ENCODE measurements at places on chromosomes 1 and 21.

DNA sequence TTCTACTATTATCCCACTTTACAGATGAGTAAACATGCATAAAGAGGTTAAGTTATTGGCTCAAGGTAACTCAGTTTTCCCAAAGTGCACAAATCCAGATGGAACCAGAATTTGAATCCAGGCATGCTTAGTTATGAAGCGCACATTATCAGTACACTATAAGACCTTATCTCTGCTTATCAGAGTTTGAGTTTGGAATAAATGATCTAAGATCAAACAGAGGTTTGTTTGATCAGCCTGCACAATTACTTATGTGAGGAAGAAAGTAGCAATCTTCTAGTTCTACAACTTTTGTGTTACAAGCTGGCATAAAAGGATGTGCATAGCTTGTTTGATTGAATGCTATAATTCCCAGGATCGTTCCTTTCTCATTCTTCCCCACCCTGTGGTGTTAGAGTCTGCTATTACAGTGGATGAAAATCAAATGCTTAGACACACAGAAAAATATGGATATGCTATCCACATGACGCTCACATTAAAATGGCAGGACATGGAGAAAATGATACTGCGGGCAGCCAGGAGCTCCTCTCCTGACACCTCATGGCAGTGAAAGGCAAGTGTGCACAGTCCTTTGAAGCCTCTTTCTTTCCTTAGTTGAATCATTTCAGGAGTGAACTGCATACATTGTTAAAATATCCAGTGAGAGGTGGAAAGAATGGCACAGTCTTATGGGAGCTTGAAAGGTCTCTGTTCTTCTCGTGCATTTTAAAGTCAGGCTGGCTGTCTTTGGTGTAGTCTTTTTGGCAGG lies 23.9 kb upstream of the PBX1 start:
- no peak for DNase-seq

DNA sequence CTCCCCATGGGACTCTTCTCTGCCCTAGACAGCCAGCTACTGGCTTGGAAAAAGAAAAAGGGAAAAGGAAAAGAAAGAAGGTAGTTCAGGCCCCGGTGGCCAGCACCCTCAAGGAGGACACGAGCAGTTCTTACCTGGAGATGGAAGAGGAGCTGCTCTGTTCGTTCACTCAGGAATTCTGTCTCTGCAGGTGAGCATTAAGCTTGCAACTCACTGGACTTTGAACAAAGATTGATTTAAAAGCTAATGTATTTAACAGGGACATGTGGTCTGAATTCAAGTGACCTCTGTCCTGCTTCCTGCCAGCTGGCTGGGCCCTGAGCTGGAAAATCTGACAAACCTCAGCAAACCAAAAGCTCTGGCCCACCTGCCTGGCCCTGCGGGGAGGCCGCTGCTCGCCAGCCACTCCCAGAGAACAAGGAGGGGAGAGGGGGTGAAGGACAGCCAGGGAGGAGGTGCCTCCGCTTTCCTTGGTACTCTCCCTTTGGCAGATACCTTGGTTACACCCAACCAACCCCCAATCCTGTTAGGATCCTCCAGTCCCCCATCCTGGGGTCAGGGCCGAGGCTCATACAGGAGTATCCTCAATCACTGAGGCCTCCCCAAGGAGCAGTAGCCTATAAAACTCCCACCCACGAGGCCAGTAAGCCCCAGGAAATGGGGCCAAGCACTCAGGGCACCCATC lies at the start of gene PDZK1:
Gene PDZK1, minus strand, starts transcription at position 186 of the 685 bp plus-strand sequence. CDS start 19,347 bp downstream, outside the sequence.
- peak; percentile 43 for DNase-seq

- no peak for DNase-seq
These were observed 22.5 kb downstream of the NTMT2 start for GRCh38 chr1:170168265-170168664.

GRCh38 chr21:41169258-41169576 lies 1.3 kb downstream of the BACE2 start:
- no peak for DNase-seq

- peak; percentile 78 for DNase-seq
These were observed 24.4 kb downstream of the RRAGC start for GRCh38 chr1:38834937-38835827.

DNA sequence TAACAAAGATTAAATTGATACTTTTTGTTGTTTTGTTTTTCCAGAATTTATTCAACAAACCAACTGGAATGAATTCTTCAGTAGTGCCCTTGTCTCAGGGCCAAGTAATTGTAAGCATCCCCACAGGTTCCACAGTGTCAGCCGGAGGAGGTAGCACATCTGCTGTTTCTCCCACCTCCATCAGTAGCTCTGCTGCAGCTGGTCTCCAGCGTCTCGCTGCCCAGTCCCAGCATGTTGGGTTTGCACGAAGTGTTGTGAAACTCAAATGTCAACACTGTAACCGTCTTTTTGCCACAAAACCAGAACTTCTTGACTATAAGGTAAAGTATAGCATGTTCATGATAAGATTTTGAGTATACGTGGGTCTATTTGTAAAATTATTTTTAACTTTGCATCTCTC lies 118.5 kb downstream of the ZMYM4 start:
- peak; percentile 80 for DNase-seq

DNA sequence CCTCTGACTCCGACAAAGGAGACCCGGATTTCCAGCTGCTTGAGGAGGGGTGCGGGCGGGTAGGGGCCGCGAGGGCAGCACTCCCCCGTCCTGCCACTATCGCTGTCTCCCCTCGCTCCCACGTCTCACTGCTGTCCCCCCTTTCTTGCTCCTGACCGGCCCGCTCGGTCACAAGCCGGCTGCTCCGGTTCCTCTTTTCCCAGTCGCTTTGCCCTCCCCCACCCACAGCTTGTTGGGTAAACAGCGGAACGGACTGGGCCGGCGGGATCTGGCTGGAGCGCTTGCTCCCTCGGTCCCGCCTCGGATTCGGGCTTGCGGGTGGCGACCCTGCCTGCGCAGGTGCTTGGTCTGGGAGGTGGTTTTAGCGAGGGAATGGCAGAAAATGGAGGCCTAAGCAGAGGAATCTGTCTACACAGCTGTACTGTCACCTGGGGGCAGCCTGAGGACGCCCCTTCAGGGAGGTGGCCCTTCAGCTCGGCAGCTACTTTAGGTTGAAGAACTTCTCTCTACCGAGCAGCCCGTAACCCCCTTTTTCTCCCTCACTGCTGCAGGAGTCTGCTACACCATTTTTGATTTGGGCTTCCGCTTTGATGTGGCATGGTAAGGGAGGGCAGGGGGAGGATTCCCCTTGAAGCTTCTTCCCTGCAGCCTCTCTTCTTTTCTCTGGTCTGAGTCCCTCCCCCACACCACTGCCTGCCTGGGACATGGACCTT lies 645 bp downstream of the ATP6V0B start:
- DNase-seq: peak; percentile 72

- no peak for DNase-seq
These were observed 3.2 kb upstream of the RXFP4 start for GRCh38 chr1:155938220-155938627.

GRCh38 chr1:193660428-193660827 lies 474.0 kb upstream of the B3GALT2 start:
- no peak for DNase-seq

DNA sequence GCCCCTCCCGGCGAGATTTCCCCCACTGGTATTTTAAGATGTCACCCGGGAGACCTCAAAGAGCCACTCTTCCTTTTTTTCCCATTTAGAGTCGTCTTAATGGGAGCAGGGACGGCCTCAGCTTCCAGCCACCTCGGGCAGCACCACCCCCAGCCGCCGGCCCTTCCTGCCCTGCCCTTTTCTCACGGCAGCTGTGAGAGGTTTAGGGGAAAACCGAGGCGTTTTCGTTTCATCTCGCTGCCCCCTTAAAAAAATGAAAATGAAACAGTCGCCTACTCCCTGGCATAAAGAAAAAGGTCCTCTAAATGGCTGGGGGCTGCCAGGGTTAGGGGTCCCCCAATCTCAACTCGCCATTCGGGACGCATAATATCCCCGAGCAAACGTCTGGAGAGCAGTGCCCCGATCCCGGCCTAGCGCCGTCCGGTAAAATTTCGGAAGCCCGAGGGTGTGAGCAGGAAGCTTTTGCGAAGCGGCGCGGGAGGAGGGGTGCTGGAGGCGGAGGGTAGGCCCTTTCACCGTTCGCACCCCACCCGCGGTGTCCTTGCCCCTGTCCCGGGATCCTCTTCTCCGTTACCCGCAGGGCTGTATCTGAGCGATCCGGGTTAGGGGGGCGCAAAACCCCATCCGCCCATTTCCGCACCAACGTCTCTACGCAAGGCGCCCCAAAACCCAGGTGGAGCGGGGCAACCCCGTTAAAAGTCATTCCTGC lies 1.2 kb downstream of the RUNX3 start:
- no peak for DNase-seq

DNA sequence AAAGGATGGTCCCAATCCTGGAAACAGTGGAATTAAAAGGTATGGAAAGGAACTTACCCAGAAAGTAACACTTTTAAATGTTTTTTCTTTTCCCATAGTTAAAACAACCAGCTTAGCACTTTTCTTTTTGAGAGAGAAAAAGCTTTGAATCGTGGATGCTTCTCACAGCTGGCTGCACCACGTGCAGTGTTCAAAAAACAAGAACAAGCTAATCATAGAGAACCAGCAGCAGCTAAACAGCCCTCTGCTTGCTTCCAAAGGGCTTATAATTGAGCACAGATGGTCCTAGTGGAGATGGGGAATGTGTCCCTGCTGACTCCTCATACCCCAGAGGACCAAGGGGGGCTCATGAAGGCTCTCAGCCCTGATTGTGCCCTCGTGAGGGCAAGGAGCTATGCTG lies 26.4 kb downstream of the UTP25 start:
- no peak for DNase-seq

GRCh38 chr1:18947570-18947969 lies 8.9 kb downstream of the IFFO2 start:
- DNase-seq: no peak

DNA sequence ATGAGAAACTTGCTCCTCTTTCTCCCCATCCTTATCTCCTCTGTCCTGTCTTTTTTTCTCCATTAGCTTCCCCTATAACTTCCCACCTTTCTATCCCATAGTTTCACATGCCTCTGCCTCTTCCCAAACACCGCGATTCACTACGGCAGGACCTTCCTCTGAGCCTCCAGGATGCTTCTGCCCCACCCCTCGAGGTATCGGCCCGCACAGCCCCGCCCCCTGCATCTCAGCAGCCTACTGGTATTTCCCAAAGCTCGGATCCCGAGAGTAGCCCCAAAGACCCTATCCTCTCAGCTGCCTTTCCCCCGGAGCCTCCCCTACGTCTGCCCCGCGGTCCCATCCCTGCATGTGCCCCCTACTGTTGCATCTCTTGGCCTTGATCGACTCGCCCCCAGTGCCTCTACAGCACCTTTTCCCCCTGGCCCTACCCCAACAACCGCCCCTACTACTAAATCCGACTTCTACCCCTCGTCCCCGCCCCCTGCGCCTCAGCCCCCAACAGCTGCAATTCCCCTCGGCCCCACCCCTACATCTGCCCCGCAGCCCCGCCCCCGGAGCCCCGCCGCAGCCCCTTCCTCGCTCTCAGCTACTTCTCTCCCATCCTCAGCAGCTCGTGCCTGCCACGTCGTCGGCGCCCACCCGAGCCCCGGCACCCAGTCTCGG lies 512 bp downstream of the PIAS3 start:
- peak; percentile 59 for DNase-seq

DNA sequence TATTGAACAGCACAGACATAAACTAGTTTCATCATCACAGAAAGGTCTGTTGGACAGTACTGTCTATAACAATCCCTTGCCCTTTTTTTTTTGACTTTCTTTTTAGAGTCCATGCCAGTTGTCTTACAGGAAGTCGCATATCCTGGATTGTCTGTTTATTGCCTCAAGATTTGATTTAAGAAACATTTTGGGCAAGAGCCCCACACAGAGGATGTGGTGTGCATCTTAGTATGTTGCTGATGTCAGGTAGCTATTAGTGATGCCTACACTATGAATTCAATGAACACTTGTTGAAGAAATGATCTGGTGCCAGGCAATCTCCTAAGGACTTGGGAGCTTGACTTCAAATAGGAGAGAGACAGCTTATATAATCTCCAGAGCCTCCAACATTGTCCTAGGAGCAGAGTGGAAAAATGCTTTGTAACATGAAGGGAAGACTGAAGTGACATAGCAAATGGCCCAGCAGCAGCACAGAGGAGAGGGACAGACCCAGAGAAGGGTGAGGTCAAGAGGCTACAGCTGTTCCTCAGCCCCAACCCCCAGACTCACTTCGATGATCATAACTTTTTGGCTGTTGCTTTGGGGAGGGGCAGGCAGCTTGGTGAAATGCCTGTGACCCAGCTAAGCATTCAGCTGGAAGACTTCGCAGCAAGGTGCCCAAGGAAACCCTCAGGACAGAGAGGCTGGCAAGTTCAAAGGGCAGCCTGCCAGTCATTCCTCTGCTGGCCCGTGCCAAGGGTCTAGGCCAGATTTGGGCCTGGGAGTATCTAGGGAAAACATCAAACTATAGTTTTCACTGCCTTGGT lies 7.5 kb upstream of the RAB29 start:
- DNase-seq: no peak

DNA sequence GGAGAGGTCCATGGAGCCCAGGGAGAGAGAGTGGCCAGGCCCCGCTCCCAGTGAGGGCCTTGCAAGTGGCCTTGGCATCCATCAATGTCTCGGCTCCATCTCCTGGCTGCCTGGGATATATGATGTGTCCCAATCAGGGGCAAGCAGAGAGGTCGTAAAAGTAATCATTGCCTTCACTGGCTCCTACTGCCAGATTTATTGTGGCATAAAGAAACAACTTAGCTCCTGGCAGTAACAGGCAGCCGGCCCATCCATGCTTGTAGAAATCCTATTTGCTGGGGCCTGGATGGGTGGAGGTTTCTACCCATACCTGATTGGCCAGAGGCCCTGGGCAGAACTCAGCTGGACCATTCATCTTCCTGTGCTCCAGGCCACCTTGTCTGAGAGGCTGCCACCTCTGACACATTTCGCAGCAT lies 272.6 kb downstream of the MATN1 start:
- DNase-seq: no peak

GRCh38 chr1:204513117-204513716 lies 3.0 kb upstream of the MDM4 start:
- DNase-seq: no peak

DNA sequence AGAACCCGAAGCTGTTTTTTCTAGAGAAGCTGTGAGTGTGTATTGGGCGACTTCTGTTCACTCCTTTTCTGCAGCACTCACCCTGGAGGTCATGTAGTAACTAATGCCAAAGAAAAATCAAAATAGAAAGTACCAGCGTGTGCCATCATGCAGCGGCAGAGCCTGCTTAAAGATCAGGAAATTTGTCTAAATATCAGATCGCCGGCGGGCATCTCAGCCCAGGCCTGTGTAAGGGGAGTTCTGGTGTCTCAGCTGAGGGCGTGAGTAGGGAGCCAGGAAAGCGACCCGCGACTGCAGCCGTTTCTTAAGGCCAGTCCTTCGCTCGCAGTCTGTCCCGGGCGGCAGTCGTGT lies 768 bp downstream of the EDARADD start:
- no peak for DNase-seq
